ENCODE measurements at places on chromosomes 4 and X. TPM values are rescaled to one million over a fixed set of nuclear protein-coding genes. Genes with fewer than 3 reads are reported as not detected.

- DNase-seq: no peak
Measured at GRCh38 chr4:37393321-37393720, 148.8 kb downstream of the NWD2 start.

DNA sequence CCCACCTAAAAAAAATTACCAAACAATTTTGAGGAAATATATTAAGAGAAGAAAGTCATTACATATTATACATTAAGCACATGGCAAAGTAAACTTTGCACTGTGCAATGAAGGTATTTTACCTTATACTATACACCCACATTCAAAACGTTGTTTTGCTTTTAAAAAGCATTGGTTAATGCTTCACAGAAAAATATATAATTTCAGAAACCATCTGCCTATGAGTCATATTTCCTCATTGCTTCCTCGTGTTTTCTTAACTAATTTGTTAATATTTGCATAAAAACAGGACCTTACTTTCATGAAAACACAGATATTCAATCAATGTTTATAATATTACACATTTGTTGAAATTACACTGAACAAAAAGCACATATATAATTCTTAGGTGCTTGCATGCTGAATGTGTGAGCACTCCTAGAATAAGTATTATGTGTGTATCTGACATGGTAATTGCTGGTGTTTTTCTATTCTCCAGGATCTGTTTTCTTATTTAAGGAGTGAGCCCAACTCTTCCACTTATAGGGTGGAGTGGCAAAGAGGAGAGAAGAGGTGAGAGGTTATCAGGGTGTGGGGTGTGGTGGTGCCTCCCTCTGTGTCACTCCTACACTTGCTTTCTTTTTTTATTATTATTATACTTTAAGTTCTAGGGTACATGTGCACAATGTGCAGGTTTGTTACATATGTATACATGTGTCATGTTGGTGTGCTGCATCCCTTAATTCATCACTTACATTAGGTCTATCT is 95.1 kb upstream of the IQCM start:
- no peak for DNase-seq

GRCh38 chr4:185469580-185470154 is 1.9 kb downstream of the CCDC110 start:
- no peak for DNase-seq

DNA sequence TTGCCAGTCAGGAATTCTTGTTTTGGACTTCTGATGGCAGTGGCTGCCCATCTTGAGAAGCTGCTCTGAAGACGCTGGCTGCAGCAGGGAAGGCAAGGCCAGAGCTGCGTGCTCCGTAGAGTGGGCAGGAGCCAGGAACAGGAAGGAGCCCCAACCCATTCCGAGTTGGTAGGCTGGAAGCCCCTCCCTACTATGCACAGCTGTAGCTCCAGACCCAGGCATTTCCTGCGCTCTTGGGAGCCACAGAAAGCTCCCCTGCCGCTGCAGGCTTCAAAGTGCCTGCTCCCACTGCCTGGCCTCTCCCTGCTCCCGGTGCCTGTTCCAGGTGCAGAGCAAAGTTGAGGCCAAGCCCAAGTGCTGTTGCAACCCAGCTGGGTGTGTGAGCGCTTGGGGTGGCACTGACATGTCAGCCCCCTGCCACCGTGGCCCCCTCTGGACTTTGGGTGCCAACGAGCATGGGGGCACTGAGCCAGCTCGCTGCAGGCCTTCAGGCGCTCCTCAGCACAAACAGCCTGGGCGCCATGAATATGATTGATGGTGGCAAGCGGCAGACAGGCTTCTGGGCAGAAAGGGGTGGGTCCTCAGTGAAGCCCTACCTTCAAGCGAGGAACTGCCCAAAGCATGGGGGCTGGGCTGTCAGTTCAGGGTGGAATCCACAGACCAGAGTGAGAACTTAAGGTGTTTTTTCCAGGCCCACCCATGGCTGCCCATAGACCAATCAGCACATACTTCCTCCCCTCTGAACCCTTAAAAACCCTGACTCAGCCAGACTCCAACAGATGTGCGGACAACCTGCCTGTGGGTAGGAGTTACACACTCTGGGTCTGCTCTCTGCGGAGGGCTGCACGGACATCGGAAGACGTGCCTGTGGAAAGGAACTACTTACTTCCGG is 677.2 kb upstream of the INTU start:
- DNase-seq: peak; percentile 15

- no peak for DNase-seq
Measured at GRCh38 chrX:33194876-33195433, 16.4 kb downstream of the DMD start.

The VCX2 gene
- 13.9 TPM for polyA plus RNA-seq
